ENCODE measurements at places on chromosomes 6 and 20.

DNA sequence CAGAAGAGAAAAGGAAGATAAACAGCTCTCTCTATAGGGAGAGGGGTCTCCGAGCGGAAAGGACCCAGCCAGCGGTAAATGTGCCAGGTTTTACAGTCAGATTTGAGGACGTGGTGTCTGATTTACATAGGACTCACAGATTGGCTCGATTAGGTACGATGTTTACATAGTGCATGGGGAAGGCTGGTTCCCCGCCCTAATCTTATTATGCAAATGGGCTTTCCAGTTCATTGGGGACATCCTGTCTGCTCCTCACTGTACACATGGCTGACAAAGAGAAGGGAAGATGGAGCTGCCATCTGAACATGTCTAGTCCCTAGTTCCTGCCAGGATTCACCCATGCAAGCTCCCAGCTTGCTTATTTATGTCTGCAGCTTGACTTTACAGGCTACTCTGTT is 119.9 kb downstream of the RNF144B start:
- H3K27me3 ChIP-seq = peaks cover 9% of the 10 kb centered on the region
- no peak for DNase-seq
- no peak overlapping the region for H3K27ac ChIP-seq
- H3K4me1 ChIP-seq = peaks cover 4% of the 10 kb centered on the region
- H3K36me3 ChIP-seq = no peaks in the 10 kb centered on the region
- no peak overlapping the region for H3K4me3 ChIP-seq

- no peaks in the 10 kb centered on the region for H3K4me1 ChIP-seq
- H3K36me3 ChIP-seq = no peaks in the 10 kb centered on the region
- H3K27ac ChIP-seq = no peak overlapping the region
These were observed 54.2 kb downstream of the ROS1 start for GRCh38 chr6:117371492-117371891.

- no peak overlapping the region for H3K27ac ChIP-seq
- H3K4me3 ChIP-seq = no peak overlapping the region
- H3K4me1 ChIP-seq = no peaks in the 10 kb centered on the region
- no peak for DNase-seq
- no peaks in the 10 kb centered on the region for H3K27me3 ChIP-seq
These were observed 427.5 kb downstream of the PHF3 start for GRCh38 chr6:64062960-64063683.

DNA sequence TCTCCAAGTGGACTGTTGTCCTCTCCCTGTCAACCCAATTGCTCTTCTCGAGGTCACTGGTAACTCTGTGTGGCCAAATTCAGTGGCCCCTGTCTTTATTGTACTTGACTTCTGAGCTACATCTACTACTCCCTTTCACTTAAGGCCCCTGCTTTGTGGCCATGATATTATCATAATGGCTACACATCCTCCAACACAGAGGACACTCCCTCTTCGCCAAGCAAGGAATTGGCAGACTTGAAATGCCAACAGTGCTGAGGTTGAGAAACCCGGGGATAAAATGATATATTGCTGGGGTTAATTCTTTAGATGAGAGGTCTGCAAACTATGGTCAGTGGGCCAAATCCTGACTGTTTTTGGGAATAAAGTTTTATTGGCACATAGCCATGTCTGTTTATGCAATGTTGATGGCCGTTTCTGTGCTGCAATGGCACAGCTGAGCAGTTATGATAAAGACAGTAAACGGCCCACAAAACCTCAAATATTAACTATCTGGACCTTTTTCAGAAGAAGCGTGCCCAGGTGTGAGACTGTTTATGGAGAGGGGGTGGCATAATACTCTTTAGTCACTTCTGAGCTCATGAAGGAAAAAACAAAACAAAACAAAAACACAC is 12.0 kb upstream of the MRPS10 start:
- DNase-seq = peak; percentile 14
- no peaks in the 10 kb centered on the region for H3K27me3 ChIP-seq
- no peak overlapping the region for H3K27ac ChIP-seq
- H3K36me3 ChIP-seq = peaks cover 25% of the 10 kb centered on the region

GRCh38 chr6:137102050-137102848 is 57.5 kb upstream of the IL20RA start:
- no peak overlapping the region for H3K4me3 ChIP-seq
- DNase-seq = no peak
- peaks cover 13% of the 10 kb centered on the region for H3K36me3 ChIP-seq
- no peaks in the 10 kb centered on the region for H3K27me3 ChIP-seq
- H3K27ac ChIP-seq = peak overlapping the region; percentile 2
- peaks cover 23% of the 10 kb centered on the region for H3K4me1 ChIP-seq

- DNase-seq = peak; percentile 67
- H3K36me3 ChIP-seq = peaks cover 10% of the 10 kb centered on the region
- H3K4me3 ChIP-seq = no peak overlapping the region
- H3K27ac ChIP-seq = peak overlapping the region; percentile 18
- no peaks in the 10 kb centered on the region for H3K27me3 ChIP-seq
These were observed 81.4 kb downstream of the JARID2 start for GRCh38 chr6:15327271-15327670.

- peaks cover 35% of the 10 kb centered on the region for H3K36me3 ChIP-seq
- DNase-seq = no peak
- peaks cover 50% of the 10 kb centered on the region for H3K4me1 ChIP-seq
- H3K4me3 ChIP-seq = peak overlapping the region; percentile 96
- H3K27ac ChIP-seq = peak overlapping the region; percentile 99
These were observed 506 bp downstream of the CITED2 start for GRCh38 chr6:139373928-139374356.

DNA sequence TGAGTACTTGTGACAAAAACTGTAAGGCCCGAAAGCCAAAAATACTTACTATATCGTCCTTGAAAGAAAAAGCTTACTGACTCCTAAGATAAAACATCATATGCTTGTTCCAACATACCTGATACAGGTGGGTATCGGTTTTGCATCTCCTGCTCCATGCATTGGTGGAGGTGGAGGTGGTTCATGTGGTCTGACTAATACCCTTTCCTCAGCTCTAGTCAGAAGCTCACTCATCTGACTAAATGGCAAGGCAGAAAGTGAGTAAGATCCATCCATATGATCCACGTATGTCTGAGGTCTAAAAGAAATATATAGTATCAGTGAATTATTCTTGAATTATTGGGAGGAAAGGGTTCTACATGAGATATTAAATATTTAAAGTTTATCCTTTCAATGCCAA is 76.2 kb downstream of the WASF1 start:
- no peak overlapping the region for H3K4me3 ChIP-seq
- no peak for DNase-seq
- H3K36me3 ChIP-seq = no peaks in the 10 kb centered on the region
- no peaks in the 10 kb centered on the region for H3K4me1 ChIP-seq
- no peak overlapping the region for H3K27ac ChIP-seq
- no peaks in the 10 kb centered on the region for H3K27me3 ChIP-seq

- H3K4me1 ChIP-seq = peaks cover 3% of the 10 kb centered on the region
- DNase-seq = no peak
- H3K27me3 ChIP-seq = no peaks in the 10 kb centered on the region
These were observed 107.7 kb downstream of the CD109 start for GRCh38 chr6:73803562-73804241.

DNA sequence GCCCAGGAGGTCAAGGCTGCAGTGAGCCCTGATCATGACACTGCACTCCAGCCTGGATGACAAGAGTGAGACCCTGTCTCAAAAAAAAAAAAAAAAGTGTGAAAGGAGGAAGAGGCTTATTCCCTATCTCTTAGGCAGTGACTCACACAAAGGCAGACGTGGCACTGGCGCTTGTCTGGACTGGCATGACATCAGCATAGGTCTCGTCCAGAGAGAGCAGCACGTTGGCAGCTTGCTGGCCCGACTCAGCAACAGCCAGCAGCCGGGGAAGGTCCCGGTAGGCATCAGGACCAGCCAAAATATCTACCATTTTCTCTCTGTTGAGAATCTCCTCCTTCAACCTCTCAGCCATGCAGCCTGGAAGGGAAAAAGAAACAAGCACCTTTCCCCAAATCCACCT is 14.1 kb downstream of the CDK5RAP1 start:
- peaks cover 26% of the 10 kb centered on the region for H3K36me3 ChIP-seq
- DNase-seq = no peak
- no peaks in the 10 kb centered on the region for H3K4me1 ChIP-seq
- no peaks in the 10 kb centered on the region for H3K27me3 ChIP-seq

DNA sequence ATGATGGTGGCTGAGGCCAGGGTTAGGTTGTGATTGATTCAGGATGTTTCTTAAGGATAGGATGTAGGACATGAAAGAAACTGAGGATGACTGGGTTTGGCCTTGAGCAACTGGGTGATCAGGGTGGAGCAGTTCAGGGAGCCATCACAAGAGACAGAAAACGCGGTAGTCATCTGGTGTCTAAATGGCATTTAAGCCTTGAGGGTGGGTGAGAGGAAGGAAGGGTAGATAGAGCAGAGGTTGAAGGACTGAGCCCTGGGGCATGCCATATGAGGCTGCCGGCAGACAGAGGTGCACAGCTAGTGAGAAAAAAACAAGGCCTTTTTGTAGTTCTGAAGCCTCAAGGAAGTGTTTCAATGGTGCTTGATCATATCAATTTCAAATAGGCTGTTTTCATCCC is 1.9 kb downstream of the POU5F1 start:
- H3K27ac ChIP-seq = no peak overlapping the region
- peaks cover 3% of the 10 kb centered on the region for H3K36me3 ChIP-seq
- H3K27me3 ChIP-seq = no peaks in the 10 kb centered on the region

GRCh38 chr20:24580006-24580405 is 110.6 kb downstream of the SYNDIG1 start:
- no peaks in the 10 kb centered on the region for H3K27me3 ChIP-seq
- no peaks in the 10 kb centered on the region for H3K4me1 ChIP-seq
- DNase-seq = no peak
- no peaks in the 10 kb centered on the region for H3K36me3 ChIP-seq

GRCh38 chr6:11622156-11622555 is 84.6 kb downstream of the TMEM170B start:
- no peak overlapping the region for H3K27ac ChIP-seq
- DNase-seq = no peak
- H3K36me3 ChIP-seq = no peaks in the 10 kb centered on the region
- no peaks in the 10 kb centered on the region for H3K27me3 ChIP-seq
- H3K4me1 ChIP-seq = no peaks in the 10 kb centered on the region

All from activated CD8-positive, alpha-beta memory T cell treated with anti-CD3 and anti-CD28 coated beads, Interleukin-2, amount 10 ng/mL, durations not matched to agents 7 days and 5 days (primary cell).